Esophagus squamous epithelium (tissue), 5 donors: ENCODE measurements at places on chromosomes 2 and 18. TPM values are rescaled to one million over a fixed set of nuclear protein-coding genes. Genes with fewer than 3 reads are reported as not detected.

- DNase-seq: no peak
Measured at GRCh38 chr2:211724933-211725332, 813.7 kb downstream of the ERBB4 start.

DNA sequence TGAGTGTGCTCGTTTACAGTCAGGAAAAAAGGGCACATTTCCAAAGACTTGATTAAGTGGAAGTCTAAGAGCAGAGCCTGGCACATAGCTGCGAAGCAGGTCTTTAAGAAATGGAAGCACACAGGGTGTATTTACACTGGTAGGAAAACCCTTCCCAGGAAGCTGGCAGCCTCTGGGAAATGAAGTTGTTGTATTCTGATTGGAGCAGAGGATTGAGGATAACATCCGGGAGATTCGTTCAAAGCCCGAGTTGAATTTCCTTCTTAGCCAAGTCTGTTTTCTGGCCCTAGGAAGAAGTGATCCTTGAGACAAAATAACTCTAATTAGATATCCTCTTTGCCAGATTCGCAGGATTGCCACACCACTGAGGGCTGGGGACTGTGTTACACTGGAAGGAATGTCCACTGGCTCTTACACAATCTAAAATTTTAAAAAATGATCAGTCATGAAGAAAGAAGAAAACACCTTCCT is 75.9 kb downstream of the ITGB1BP1 start:
- DNase-seq: no peak

The KCTD1 gene
- 59.8 TPM for total RNA-seq

The TPO gene
- total RNA-seq: 0.31 TPM

DNA sequence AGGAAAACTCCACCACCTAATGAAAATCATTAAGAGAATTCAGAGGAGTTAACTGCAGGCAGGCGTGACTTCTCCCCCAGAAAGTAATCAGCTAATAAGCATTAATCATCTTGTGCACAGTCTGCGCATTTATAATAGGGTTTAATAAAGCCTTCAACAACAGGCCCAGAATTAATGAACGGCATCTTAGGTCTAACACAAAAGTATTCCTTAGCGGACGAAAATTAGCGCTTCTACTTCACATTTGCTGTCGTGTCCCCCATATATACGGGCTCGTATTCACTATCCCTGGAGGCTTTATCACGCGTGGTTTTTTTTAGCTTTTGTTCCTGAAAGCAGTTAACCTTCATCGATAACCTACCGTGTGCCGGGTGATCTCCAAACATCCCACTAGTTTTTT is 1.8 kb downstream of the ATP8B1 start:
- no peak for DNase-seq

DNA sequence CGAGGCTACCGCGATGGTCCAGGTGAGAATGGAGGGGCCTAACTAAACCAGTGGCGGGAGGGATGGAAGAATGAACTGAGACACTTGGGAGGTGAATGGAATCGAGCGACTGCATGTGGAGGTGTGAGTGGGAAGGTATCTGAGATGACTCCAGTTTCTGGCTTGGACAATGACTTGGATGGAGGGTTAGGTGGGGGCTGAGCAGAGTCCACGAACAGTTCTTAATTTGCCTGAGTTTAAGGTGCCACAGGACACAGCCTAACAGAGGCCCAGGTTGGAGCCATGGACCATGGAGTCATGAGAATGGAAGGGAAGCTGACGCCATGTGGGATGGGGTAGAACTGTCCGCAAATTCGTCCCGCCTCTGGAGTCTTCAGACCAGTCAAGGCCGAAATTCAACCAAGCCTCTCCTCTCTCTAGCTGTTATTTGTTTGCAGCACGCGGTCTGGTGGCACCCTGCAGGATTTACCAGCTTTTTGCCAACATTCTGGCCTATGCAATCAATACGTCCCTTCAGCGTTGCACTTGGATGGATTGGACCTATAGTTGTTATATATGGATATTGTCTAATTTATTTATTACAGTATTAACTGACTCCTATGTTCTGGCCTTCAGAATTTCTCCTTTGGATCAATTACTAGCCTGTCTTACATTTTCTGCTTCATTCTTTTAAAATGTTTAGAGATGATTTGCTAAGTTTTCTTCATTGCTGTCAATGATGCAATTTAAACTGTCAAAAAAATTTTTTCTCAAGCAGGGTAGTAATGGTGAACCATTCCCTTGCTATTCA is 940 bp upstream of the BOLA3 start:
- no peak for DNase-seq

- no peak for DNase-seq
Measured at GRCh38 chr2:71923143-71923525, 224.5 kb downstream of the CYP26B1 start.

The KHK gene
- total RNA-seq: 1.5 TPM

GRCh38 chr2:98476192-98476868 is 31.7 kb downstream of the INPP4A start:
- no peak for DNase-seq

- DNase-seq: no peak
Measured at GRCh38 chr2:148720501-148721001, 76.0 kb downstream of the EPC2 start.

The EIF2AK3 gene
- 16.6 TPM for total RNA-seq

The STK25 gene
- 137 TPM for total RNA-seq
